ENCODE measurements at places on chromosomes 12 and 14.

DNA sequence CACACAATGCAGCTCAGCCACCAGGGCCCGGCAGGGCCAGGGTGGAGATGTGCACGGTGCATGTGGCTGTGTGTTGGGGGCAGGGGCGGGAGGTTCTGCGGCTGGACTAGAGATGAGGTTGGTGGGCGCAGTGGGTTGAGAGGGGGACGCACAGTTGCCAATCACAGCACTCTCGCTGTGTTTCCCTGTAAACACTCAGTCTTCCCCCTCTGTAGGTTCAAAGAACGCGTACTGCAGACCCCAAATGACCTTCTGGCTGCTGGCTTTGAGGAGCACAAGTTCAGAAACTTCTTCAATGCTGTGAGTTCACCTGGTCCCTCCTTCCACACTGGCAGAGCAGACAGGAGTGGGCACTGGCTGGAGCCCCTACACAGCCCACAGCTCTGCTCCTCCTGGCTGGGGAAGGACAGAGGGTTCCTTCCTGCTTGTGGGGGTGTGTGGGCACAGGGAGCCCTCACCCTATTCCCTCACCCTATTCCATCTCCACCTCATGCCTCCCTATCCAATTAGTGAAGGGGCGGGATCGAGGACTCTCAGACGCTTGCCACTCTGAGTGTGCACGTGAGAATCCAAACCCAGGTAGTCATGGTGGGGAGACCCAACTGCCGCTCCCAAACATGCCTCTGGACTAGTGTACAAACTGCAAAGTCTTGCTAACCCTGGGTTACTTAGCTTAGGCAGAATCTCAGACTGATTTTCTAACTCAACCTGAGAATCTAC, 17.8 kb downstream of the OTUB2 start:
- H3K4me1 ChIP-seq, result peaks cover 23% of the 10 kb centered on the region
- no peak for DNase-seq

GRCh38 chr14:100415226-100415625, 92.1 kb downstream of the SLC25A47 start:
- H3K4me3 ChIP-seq, result no peak overlapping the region
- no peaks in the 10 kb centered on the region for H3K36me3 ChIP-seq
- no peaks in the 10 kb centered on the region for H3K27me3 ChIP-seq
- H3K27ac ChIP-seq, result no peak overlapping the region

- peaks cover 16% of the 10 kb centered on the region for H3K4me1 ChIP-seq
- no peaks in the 10 kb centered on the region for H3K36me3 ChIP-seq
- DNase-seq, result no peak
Observed at GRCh38 chr14:22549324-22549962, 39.6 kb downstream of the DAD1 start.

- no peaks in the 10 kb centered on the region for H3K36me3 ChIP-seq
- H3K27me3 ChIP-seq, result no peaks in the 10 kb centered on the region
- peak overlapping the region; percentile 92 for H3K27ac ChIP-seq
- peaks cover 23% of the 10 kb centered on the region for H3K4me1 ChIP-seq
- peak overlapping the region; percentile 67 for H3K4me3 ChIP-seq
Observed at GRCh38 chr12:112938751-112939150, 477 bp downstream of the OAS3 start.

DNA sequence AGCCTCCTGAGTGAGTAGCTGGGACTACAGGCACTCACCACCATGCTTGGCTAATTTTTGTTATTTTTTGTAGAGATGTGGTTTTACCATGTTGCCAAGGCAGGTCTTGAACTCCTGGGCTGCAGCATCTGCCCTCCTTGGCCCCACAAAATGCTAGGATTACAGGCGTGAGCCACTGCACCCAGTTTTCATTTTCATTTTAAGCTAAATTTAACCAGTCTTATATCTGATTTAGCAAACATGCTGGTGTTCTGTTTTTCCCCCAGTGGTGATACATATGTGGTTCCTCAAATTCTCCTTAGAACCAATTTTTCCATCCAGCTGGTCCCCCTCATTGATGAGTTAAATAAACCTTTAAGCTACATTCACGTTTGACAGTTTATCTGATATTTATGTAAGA, 43.8 kb upstream of the BICD1 start:
- no peak overlapping the region for H3K4me3 ChIP-seq
- no peaks in the 10 kb centered on the region for H3K27me3 ChIP-seq
- H3K27ac ChIP-seq, result no peak overlapping the region
- no peaks in the 10 kb centered on the region for H3K36me3 ChIP-seq

DNA sequence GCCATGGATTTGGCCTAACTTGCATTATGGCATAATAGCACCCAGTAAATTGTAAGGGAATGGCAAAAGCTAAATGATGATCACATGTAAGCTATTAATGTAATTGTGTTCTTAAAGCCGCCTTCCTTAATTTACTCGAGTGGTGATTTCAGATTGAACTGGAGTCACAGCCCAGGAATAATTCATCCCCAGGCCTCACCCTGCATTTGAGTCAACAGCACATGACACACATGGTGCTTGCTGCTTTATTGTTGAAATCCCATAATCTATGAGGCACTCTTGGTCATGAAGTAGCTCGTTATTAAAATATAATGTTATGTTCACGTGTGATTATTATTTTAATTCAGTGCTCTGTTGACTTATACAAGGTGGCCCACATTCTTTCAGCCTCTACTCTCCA, 547.5 kb downstream of the VRK1 start:
- H3K4me3 ChIP-seq, result no peak overlapping the region
- no peak for DNase-seq
- no peaks in the 10 kb centered on the region for H3K36me3 ChIP-seq
- H3K27me3 ChIP-seq, result no peaks in the 10 kb centered on the region
- H3K4me1 ChIP-seq, result no peaks in the 10 kb centered on the region

Data from stomach (tissue), 19 donors.